ENCODE measurements at places on chromosomes 16 and 17.

DNA sequence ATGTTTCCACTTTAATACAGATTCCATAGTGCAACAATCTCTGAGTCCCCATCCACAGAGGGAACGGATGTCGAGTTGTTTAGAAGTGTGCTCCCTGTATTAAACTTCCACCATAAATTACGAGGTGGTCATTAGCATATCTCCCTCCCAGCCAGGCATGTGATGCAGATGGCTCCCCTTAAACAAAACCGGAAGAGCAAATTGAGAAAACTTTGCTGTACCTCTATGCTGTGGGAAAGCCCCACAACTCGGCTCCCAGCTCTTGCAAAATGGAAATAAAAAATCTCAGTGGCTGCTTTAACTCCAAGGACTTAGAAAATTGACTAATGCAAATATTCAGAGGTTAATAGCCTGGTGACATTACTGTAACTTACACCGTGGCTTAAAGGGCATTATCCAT, 290.9 kb downstream of the MAF start:
- DNase-seq, result no peak

- DNase-seq, result no peak
These were observed 12.0 kb downstream of the USP36 start for GRCh38 chr17:78828470-78829185.

GRCh38 chr17:2023692-2024571, 1.2 kb downstream of the RTN4RL1 start:
- DNase-seq, result no peak

DNA sequence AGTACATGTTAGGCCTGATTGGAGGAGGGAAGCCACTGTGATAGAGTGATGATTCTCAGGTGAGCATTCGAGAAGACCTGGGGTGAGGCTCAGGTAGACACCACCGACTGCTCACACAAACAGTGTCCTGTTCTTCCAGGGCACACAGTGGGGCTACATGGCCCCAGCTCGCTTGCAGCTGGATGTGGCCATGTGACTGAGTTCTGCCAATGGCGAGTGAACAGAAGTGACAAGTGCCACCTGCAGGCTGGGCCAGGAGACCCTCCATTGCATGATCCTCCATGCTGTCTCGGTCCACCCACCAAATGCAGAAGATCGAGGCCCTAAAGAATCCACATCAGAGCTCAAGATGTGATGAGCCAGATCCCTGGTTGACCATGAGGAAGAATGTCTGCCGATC, 6.2 kb downstream of the CES5A start:
- DNase-seq, result no peak

- DNase-seq, result no peak
These were observed 8.1 kb downstream of the C16orf54 start for GRCh38 chr16:29737713-29738112.

GRCh38 chr16:85555719-85556455, 57.2 kb upstream of the GSE1 start:
- no peak for DNase-seq

DNA sequence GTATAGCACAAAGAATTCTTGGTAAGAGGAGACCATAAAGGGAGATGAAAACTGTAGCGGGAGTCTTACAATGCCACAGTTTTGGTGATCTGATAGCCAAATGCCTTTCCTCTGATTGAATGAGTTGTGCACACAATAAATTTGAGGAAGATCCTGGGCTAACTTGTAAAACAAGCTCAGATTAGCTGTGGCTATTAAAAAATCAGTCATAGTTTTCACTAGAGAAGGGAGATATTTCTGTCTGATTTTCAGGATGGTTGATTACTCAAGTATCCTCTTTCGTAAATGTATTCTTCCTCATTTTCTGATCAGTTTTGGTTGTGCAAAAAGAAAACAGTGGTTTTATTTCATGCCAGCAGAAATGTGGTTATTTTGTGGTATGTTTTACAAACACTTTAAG, 9.1 kb upstream of the METTL9 start:
- no peak for DNase-seq

- DNase-seq, result no peak
These were observed 18.1 kb downstream of the SPOP start for GRCh38 chr17:49659661-49660382.

DNA sequence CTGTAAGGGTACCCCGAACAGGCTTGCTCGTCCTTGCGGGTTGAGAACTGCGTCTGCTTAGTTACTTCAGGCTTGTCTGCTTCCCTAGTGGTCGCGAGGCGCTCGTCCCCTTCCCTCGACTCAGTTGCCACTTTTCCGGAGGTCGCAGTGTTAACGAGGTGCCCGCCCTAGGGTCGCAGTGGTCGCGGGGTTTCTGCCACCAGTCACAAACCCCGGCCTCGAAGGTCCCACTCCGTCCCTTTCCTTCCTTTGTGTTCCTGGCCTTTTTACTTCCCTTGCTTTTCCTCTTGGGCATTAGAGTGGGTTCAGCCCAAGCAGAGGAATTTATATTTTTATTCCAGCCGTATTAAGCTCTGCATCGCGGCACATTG, 299 bp downstream of the NUP85 start:
- no peak for DNase-seq

DNA sequence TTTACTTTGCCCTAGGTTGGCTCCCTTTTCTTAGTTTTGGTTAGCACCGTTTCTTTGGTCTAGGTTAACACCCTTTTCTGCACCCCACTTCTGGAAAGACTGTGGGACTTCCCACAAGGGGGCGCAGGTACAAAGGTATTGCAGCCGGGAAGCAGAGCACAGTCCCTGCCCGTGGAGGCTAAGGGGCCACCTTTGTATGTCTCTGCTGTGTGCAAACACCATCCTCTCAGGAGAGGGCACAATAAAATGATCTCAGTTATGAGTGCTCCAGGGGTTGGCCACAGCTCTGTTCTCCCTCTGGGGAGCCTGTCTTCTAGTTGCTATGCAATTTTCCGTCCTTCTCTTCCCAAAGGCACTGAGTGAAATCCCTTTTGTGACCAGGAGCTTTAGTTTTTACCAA, 28.4 kb upstream of the TMC5 start:
- DNase-seq, result no peak

DNA sequence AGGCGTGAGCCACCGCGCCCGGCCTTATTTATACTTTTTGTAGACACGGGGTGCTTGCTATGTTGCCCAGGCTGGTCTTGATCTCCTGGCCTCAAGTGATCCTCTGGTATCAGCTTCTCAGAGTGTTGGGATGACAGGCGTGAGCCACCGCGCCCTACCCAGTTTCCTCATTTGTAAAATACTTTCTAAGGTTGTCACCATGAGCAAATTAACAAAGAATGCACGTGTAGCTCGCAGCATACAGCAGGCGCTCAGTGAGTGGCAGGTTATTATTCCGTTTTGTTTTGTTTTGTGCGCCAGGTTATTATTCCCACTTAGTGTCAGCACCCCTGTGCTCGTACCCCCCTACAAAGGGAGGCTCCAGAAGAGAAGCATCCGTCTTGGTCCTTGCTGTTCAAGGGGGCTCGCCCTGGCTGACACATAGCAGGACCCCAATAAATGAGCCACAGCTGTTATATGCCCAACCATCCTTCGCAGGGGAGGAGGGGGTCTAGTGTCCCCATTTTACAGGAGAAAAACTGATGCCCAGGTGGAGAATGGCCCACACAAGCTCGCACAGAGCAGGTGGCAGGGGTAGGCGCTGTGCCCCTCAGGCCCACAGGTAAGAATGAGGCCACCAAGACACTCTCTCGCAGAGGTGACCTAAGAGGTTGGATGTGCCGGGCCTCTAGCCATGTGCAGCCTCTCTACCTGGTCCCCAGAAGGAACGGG, 686 bp upstream of the MIEF2 start:
- DNase-seq, result no peak

DNA sequence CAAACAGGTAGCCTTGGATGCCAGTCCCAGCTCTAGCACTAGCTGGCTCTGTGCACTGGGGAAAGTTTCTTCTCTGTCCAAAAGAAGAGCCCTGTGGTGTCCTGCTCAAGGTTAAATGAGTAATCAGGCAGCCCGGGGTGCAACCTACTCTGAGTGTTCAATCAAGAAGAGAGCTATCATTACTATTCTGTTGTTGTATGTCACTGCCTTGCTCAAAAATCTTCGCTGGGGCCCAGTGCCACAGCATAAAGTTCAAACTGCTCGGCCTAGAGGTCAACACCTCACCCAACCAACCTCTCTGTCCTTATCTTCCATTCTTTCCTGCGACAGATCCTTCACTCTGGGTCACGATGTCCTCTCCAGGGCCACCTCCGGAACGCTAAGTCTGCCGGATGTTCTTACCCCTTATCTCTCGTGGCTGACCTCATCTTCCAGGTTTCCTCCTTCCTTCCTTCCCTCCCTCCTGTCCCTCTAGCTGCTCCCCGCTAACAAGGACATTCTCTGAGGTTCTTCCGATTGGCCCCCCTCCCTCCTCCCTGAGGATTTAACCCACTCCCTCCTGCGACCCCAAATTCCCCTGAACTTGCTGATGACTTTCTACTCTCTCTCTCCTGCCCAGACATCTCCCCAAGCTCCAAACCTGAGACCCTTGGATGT, 4.4 kb downstream of the FDXR start:
- DNase-seq, result no peak

GRCh38 chr16:89708481-89708931, 7.0 kb upstream of the SPATA2L start:
- DNase-seq, result no peak

- no peak for DNase-seq
These were observed 58.6 kb upstream of the ZFHX3 start for GRCh38 chr16:73106329-73107034.

DNA sequence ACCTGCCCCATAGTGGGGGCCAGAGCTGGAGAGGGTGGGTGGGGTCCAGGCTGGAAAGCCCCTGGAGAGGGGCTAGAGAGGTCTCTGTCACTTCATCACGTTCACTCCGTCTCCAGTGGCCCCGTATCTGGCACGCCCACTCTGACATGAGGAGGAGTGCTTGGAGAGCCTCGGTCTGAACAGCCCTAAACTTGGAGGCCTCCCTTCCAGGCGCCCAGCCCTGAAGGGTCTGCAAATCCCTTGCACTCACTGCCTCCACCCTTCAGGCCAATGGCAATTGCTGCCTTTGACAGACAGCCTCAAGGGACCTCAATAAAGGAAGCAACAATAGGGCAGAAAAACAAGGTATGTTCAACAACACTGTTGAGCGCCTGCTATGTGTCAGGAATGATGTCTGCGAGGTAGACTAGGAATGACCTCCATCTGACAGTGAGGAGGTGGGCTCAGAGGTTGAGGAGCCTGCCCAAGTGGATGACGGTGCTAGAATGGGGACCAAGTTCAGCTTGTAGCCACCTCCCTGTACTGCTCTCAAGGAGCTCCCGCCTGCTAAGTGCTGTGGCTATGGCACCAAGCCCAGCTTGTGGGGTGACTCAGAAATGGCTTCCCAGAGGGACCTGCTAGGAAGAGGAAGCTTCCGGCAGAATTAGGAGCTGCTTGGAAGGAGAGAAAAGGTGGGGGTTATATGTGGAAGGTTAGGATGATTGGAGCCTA, 2.9 kb upstream of the EPX start:
- DNase-seq, result no peak

- DNase-seq, result no peak
These were observed 25.6 kb upstream of the ABCA10 start for GRCh38 chr17:69254187-69254586.

DNA sequence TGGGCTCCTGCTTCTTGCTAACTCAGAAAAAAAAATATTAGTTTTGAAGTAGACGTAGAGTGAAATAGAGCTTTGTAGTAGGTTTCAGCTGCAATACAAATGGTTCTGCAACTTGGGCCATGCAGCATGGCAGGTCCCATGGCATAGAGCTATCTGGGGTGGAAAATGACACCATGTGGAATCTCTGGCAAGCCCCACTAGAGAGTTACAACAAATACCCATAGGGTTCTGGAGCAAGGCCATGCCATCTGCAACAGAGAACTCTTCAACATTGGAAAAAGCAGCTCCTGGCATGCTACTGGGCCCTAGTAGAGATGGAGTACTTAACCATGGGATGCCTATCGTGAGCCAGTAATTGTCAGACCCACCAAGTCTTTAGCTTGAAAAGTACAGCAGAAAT, 25.3 kb upstream of the RBBP6 start:
- DNase-seq, result no peak

DNA sequence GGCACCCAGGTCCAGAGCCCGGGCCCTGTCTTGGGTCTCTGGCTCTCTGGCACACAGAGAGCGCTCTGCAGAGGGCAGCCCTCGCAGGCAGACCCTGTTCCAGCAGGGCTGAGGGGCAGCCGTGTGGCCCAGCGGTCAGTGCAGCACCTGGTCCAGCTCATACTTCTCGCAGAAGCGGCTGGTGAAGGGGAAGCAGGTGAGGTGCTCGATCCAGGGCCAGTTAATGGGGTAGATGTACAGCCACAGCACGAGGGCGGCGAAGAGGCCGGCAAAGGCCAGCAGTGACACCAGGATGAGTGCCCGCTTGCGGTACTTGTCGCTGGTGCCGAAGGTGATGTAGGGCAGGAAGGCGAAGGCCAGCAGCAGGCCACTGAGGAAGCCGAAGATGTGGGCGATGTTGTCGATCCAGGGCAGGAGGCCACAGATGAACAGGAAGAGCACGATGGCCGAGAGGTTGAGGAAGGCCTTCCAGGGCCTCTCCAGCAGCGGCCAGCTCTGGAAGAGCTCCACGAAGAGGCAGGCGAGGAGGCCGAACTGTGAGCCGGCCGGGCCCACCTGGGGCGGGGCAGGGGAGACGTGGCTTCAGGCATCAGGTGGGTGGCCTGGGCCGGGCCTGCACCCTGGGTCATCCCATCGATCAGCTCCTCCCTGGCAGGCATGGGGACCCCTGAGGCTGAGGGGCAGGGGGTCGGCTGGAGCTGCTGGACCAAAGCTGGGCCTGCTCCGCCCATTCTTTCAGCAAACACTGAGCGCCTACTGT, 4.3 kb downstream of the AANAT start:
- no peak for DNase-seq

DNA sequence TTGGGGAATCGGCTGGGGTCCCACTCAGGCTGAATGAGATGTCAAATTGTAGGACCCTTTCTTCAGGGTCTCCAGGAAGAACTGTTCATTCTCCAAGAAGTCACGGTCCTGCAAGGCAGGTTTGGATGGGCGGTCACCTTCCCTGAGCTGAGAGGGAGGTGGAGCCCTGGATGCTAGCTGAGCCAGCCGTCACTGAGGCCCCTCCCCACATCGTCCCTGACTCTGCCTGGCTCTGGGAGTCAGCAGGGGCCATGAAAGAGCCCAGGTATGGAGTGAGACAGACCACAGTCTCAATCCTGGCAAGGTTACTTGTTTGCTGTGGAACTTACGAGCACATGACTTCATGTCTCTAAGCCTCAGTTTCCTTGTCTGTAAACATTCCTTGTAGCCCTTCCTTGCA, 6.0 kb upstream of the MRPL38 start:
- DNase-seq, result no peak

GRCh38 chr16:71734511-71734910, 10.0 kb upstream of the PHLPP2 start:
- no peak for DNase-seq

DNA sequence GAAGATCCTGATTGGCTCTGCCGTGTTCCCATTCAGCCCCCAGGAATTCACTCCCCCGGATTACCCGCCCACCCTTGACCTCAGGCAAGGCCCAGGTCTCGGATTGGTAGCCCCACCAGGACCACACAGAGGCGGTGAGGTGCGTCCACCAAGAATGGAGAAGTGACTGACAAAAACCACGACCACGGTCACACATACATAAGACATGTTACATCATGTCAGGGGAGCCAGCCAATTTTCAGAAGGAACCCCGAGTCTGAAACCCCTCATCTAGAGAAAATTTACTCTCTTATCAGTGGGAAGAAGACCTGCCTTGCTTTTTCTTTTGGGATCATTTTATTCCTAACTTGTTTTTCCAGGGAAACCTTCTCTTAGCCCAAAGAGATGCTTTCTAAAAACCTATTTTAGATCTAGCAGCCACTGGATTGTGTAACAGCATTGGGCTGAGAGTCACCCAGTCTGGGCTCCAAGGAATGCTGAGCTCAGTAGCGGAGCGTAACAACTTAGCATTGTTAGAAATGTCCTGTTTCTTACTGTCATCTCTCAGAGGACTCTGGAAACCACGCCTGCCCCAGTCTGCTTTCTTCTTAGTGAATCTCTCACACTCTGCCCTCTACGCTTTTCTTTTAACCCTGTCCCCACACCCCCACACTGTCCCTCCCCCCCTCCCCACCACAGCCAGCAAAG, 164.1 kb downstream of the CMIP start:
- peak; percentile 26 for DNase-seq
